GM12865 (cell line): ENCODE measurements at places on chromosomes 1 and 21.

DNA sequence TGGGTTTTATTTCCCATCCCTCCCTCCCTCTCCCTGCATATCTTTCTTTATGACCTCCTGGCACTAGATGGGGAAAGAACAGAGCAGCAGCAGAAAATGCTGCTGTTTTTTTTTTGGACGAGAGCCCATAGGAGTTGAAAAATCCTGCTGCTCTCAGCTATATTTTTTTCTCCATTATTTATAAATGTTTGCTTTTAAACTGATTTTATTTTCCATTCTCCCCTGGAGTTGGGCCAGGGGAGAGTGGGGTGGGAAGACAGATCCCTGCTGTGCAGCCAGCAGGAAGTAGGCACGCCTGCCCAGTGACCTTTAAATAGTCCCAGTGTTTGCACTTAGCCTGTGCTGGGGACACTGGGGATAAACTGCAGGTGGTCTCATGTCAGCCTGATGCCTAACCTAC lies 17.4 kb downstream of the SFT2D2 start:
- no peak for DNase-seq

DNA sequence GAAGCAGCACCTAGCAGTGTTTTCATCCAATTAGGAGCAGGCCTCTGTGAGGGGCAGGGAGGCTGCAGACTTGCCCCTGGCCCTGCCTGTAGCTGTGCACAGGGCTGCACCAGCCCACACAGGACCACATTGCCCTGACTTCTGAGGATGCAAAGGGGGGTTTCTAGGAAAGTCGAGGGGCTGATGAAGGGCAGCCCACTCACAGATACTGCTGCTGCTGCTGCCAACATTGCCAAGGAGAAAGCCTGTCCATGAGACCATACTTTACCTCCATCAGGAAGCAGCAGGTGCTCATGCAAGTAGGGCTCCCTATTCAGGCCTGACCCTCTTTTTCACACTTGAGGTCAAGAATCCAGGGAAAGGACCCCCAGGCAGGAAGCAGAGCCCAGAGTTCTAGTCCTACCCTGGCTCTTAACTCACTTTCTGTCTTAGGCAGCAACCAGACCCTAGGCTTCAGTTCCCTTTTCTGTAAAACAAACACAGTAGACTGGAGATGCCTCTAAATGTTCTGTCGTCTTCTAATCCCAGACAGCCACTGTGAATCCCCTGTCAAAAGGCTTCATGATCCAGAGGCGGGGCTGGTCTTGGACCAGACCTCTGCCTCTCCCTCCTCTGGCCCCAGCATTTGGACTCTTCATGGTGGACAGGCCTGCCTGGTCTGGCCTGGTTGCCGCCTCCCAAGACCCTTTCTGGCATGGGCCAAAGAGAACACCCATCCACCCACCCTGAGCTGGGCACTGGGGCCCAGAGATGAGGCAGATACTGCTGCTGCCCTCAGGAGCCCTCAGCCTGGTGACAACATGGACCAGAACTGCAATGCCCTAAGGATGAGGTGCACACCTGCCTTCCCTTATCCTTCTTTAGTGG lies 120.2 kb downstream of the GLIS1 start:
- no peak for DNase-seq

DNA sequence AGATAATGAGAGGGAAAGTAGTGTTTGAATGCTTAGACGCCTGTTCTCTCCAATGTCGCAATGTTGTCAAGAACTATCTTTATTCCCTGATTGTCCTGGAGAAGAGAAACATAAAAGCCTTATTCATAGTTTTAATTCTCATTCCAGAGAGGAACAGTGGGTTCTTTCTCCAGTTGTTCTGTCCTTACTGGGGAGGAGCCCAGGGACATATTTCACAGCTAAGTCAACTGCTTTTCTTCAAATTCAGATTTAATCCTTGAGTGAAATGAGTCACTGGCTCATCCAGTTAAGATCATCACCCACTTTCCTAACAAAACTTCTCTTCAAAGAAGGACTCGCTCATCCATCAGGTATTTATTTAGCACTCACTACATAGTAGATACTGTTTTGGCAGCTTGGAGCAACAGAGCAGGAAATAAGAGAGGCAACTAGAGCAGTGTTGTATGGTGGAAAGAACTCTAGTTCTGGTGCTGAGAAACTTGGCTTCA lies 365.7 kb upstream of the USP24 start:
- DNase-seq, result no peak

DNA sequence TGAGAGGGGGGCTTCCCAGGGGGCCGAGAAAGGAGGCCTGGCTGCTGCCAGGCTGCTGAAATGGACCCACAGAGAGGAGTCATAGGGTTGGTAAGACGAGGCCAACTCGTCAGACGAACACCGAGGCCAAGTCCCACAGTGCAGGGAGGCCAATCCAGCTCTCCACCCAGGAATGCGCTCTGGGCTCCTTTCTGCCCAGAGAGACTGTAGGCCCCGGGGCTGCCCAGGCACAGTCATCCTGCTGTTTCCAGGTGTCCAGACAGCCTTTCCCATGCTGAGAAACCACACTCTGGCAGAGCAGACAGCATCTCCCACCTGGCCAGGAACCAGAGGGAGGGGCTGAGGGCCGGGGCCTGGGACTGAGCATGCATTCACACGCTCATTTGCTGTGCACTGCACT lies 26.7 kb upstream of the RSPO1 start:
- DNase-seq, result no peak

- no peak for DNase-seq
Measured at GRCh38 chr1:30919025-30919881, 10.7 kb upstream of the SDC3 start.

GRCh38 chr1:48932366-48932765 lies 155.7 kb upstream of the BEND5 start:
- no peak for DNase-seq

- no peak for DNase-seq
Measured at GRCh38 chr1:197149340-197149739, 2.9 kb upstream of the ASPM start.

GRCh38 chr1:109787845-109788601 lies 24.3 kb upstream of the EPS8L3 start:
- DNase-seq, result no peak

GRCh38 chr1:47223921-47224675 lies 7.9 kb downstream of the TAL1 start:
- no peak for DNase-seq

- peak; percentile 90 for DNase-seq
Measured at GRCh38 chr1:35564037-35564883, 6.7 kb downstream of the NCDN start.

DNA sequence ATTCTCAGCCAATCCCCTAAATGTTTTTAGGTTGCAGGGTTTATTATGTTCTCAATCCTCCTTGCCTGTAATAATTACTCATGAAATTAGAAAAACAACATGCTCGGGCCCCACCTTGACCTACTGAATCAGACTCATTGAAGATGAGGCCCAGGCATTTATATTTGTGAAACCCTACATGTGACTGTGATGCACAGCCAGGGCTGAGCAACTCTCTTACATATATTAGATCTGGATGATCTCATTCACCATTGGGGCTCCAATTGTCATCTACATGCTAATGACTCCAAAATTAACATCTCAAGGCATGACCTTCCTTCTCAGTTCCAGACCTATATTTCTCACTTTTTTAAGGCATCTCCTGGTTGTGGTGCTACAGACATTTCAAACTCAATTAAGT lies 103.3 kb downstream of the WDR3 start:
- DNase-seq, result no peak

GRCh38 chr1:160626509-160627342 lies 20.1 kb downstream of the SLAMF1 start:
- DNase-seq, result peak; percentile 71

- peak; percentile 86 for DNase-seq
Measured at GRCh38 chr1:24191860-24192259, 4.8 kb upstream of the IFNLR1 start.
